ENCODE measurements at places on chromosomes 16 and 17.
A peak's percentile ranks its signal among the peaks of the same experiment; 100 is the strongest.

GRCh38 chr16:10787304-10787703 is 31.3 kb downstream of the TVP23A start:
- no peak overlapping the region for H3K4me3 ChIP-seq
- no peak overlapping the region for H3K27ac ChIP-seq
- no peak for DNase-seq
- H3K36me3 ChIP-seq = no peaks in the 10 kb centered on the region
- no peaks in the 10 kb centered on the region for H3K27me3 ChIP-seq

GRCh38 chr17:6786618-6787017 is 10.6 kb downstream of the FBXO39 start:
- no peaks in the 10 kb centered on the region for H3K36me3 ChIP-seq
- H3K4me1 ChIP-seq = no peaks in the 10 kb centered on the region
- peaks cover 86% of the 10 kb centered on the region for H3K27me3 ChIP-seq
- H3K27ac ChIP-seq = no peak overlapping the region
- no peak overlapping the region for H3K4me3 ChIP-seq

GRCh38 chr17:42386777-42387657 is 1.2 kb downstream of the STAT3 start:
- no peak for DNase-seq
- peaks cover 17% of the 10 kb centered on the region for H3K36me3 ChIP-seq
- peak overlapping the region; percentile 92 for H3K4me3 ChIP-seq
- H3K4me1 ChIP-seq = peaks cover 65% of the 10 kb centered on the region
- H3K27me3 ChIP-seq = no peaks in the 10 kb centered on the region
- peak overlapping the region; percentile 99 for H3K27ac ChIP-seq

DNA sequence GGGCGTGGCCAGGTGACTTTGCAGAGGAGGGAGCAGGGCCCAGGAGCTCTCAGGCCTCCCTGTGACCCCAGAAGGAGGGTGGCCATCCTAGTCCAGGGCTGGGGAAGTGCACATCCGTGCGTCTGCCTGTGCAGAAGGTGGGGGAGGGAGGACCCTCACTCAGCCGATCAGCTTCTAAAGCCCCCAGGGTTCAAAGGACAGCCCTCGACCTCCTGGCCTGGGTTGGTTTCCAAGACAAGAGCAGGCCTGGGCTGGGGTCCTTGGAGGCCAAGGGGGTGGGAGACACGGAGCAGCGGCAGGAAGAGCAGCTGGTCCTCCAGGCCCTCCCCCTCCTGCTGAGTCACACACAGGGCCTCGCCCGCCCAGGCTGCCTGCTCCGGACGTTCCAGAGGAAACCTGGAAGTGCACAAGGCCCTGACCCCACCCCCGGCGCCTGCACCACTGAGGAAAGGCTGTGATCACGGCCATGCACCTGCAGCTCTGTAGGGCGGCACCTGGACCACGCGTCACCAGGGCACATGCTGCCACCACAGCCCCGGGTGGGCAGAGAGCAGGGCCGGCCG is 67.1 kb upstream of the ZNF469 start:
- no peaks in the 10 kb centered on the region for H3K4me1 ChIP-seq
- no peak overlapping the region for H3K4me3 ChIP-seq
- peaks cover 3% of the 10 kb centered on the region for H3K27me3 ChIP-seq
- H3K36me3 ChIP-seq = peaks cover 5% of the 10 kb centered on the region

DNA sequence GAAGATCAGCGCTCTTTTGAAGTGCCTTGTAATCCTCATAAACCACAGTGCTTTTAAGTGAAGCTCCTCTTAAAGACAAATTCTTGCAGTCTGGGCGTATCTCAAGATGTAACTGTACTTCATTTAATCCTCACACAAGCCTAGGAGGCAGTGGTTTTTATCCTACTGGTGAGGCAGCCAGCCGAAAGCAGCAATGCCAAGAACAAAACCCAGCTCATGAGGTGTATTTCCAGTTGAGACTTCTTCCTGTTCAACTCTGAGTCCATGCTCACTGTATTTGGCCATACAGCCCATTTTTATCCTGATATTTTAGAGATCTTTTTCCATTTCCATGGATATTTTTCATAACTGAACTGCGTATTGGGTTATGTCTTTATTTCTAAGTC is 13.7 kb downstream of the CTRB2 start:
- H3K36me3 ChIP-seq = no peaks in the 10 kb centered on the region
- no peak for DNase-seq
- H3K27ac ChIP-seq = no peak overlapping the region
- peaks cover 9% of the 10 kb centered on the region for H3K27me3 ChIP-seq
- no peak overlapping the region for H3K4me3 ChIP-seq

- no peaks in the 10 kb centered on the region for H3K4me1 ChIP-seq
- DNase-seq = no peak
- H3K4me3 ChIP-seq = no peak overlapping the region
- no peak overlapping the region for H3K27ac ChIP-seq
- no peaks in the 10 kb centered on the region for H3K36me3 ChIP-seq
Observed at GRCh38 chr16:3013998-3014690, 1.4 kb downstream of the CLDN9 start.

DNA sequence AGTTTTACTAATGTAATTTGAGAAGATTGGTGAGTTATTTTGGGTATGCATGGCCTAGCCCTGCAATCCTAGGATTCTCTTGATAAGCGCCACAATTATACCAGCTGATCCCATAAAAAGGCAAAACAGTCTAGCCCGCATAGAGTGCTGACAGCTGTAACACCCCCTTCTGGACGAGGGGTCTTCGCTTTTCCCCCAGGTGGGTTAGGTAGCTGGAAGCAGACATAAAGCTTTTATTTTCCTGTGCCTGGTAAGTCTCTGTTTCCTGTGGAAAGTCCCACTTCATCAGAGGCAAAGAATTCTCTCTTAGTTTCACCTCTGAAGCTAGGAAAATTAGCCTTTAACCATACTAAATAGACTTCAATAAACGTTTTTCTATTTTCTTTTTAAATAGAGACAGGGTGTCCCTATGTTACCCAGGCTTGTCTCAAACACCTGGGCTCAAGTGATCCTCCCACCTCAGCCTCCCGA is 108.3 kb downstream of the YPEL2 start:
- no peaks in the 10 kb centered on the region for H3K36me3 ChIP-seq
- H3K4me1 ChIP-seq = peaks cover 47% of the 10 kb centered on the region
- H3K27ac ChIP-seq = no peak overlapping the region

DNA sequence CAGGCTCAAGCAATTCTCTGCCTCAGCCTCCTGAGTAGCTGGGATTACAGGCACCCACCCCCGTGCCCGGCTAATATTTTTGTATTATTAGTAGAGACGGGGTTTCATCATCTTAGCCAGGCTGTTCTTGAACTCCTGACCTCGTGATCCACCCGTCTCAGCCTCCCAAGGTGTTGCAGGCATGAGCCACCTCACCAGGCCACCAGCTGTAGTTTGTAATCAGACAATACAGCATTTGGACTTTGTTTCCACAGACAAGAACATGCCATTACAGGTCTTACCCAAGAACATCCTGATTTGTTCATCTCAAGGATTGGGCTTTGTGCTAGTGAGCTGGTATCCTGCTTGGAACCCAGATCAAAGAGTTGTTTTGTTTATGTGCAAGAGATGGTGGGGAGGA is 30.1 kb downstream of the C17orf100 start:
- H3K36me3 ChIP-seq = no peaks in the 10 kb centered on the region
- H3K4me1 ChIP-seq = peaks cover 9% of the 10 kb centered on the region

DNA sequence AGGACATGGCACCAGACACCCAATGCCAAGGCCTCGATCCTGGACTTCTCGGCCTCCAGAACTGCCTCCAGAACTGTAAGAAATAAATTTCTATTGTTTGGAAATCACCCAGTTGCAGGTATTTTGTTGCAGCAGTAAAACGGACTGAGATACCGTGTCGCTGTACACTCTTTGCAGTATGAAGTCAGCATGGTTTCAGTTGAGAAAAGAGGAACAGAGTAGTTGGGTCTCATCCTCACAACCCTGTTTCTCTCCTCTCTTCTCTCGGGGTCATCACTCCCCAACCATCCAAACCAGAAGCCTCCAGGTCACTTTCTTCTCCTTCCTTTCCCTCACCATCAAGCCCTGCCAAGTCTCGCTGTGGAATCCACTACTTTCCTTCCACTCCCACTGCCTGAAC is 77.8 kb downstream of the ADCY9 start:
- H3K4me3 ChIP-seq = no peak overlapping the region
- H3K27me3 ChIP-seq = no peaks in the 10 kb centered on the region

GRCh38 chr17:15946611-15947120 is 1.7 kb downstream of the ADORA2B start:
- H3K27me3 ChIP-seq = peaks cover 30% of the 10 kb centered on the region
- no peak for DNase-seq
- no peak overlapping the region for H3K27ac ChIP-seq
- H3K4me1 ChIP-seq = peaks cover 13% of the 10 kb centered on the region

- DNase-seq = no peak
- H3K36me3 ChIP-seq = no peaks in the 10 kb centered on the region
- no peaks in the 10 kb centered on the region for H3K27me3 ChIP-seq
- H3K4me1 ChIP-seq = peaks cover 15% of the 10 kb centered on the region
- H3K4me3 ChIP-seq = no peak overlapping the region
- H3K27ac ChIP-seq = no peak overlapping the region
Observed at GRCh38 chr16:17233318-17234002, 237.3 kb downstream of the XYLT1 start.

GRCh38 chr16:49366669-49367068 is 6.9 kb upstream of the C16orf78 start:
- peaks cover 13% of the 10 kb centered on the region for H3K4me1 ChIP-seq
- no peak overlapping the region for H3K4me3 ChIP-seq
- no peak overlapping the region for H3K27ac ChIP-seq

DNA sequence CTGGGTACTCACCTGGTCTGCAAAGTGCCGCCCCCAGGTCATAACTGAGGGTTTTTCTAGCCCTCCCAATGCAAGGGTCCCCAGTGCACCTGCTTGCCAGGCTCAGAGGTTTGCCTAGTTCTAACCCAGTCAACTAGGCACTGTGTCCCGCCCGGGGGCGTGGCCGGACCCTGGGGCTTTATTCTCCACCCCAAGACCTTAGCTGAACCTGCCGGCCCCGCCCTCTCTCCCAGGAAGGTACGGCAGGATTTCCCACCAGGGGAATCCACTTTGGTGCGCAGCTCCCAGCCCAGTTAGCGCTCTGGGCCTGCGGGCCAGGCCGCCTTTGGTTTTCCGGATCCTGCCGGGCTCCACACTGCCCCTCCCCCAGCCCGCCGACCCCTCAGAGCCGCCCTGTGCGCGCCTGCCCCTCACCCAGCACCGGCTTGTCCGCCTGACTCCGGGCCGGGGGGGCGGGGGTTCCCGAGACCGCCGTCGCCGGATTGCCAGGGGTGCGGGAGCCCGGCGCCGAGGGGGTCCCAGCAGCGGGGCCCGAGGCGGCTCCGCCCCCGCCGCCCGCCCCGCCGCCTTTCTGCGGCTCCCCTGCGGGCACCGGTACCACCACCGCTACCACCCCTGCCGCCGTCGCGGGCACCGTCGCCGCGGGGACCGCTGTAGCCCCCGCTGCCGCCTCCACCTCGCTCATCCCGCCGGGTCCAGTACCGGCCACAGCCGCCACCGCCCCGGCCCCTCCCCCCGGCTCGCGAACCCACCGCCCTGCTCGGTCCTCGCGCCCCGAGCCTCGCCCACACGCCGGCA is 424 bp downstream of the YBX2 start:
- peak overlapping the region; percentile 72 for H3K4me3 ChIP-seq
- peak; percentile 28 for DNase-seq

- H3K27me3 ChIP-seq = no peaks in the 10 kb centered on the region
- no peak overlapping the region for H3K4me3 ChIP-seq
- no peaks in the 10 kb centered on the region for H3K36me3 ChIP-seq
- no peaks in the 10 kb centered on the region for H3K4me1 ChIP-seq
- no peak for DNase-seq
Observed at GRCh38 chr16:63038397-63039106, 1002.3 kb upstream of the CDH8 start.

DNA sequence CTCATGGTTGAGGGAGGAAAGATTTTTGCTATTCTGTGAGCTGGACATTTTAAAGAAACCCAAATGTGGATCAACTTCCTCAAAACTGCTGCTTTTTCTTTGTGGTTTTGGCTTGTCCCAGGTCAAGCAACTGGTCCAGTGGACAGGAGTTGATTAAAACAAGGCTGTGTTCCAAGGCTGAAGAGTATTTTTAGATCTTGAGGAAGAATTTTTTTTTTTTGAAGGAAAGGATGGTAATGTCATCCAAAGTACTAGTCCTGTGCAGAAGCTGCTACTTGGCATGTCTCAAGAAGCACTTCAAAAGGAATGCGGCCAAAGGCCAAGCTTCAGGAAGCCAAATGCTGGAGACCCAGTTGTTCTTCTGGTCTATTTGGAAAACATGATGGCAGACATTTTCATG is 8.0 kb upstream of the MYH2 start:
- DNase-seq = no peak
- H3K27me3 ChIP-seq = peaks cover 8% of the 10 kb centered on the region
- no peaks in the 10 kb centered on the region for H3K36me3 ChIP-seq
- H3K4me1 ChIP-seq = no peaks in the 10 kb centered on the region
- H3K27ac ChIP-seq = no peak overlapping the region

- peaks cover 14% of the 10 kb centered on the region for H3K4me1 ChIP-seq
- H3K36me3 ChIP-seq = peaks cover 17% of the 10 kb centered on the region
- no peak overlapping the region for H3K27ac ChIP-seq
- no peaks in the 10 kb centered on the region for H3K27me3 ChIP-seq
- no peak overlapping the region for H3K4me3 ChIP-seq
Observed at GRCh38 chr16:24116989-24117388, 139.1 kb upstream of the CACNG3 start.

DNA sequence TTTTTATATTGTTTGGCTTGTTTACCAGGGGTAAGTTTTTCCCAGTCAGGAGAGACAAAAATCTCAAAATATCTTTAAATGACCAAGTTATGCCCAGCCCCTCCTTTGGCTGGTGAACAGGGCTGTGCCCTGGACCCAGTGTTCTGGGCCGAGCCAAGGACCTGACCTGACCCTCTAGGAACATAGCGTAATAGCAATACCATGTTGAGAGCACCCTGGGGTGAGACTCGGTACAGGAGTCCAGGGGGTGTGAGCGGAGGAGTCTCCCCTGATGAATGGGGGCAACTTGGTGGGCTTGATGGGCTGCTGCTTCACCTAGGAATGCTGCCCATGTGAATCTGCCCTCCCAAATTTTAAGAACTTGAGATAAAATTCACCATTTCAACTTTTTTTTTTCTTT is 47.4 kb downstream of the B9D1 start:
- no peak overlapping the region for H3K4me3 ChIP-seq
- DNase-seq = no peak
- H3K4me1 ChIP-seq = no peaks in the 10 kb centered on the region
- no peaks in the 10 kb centered on the region for H3K36me3 ChIP-seq

DNA sequence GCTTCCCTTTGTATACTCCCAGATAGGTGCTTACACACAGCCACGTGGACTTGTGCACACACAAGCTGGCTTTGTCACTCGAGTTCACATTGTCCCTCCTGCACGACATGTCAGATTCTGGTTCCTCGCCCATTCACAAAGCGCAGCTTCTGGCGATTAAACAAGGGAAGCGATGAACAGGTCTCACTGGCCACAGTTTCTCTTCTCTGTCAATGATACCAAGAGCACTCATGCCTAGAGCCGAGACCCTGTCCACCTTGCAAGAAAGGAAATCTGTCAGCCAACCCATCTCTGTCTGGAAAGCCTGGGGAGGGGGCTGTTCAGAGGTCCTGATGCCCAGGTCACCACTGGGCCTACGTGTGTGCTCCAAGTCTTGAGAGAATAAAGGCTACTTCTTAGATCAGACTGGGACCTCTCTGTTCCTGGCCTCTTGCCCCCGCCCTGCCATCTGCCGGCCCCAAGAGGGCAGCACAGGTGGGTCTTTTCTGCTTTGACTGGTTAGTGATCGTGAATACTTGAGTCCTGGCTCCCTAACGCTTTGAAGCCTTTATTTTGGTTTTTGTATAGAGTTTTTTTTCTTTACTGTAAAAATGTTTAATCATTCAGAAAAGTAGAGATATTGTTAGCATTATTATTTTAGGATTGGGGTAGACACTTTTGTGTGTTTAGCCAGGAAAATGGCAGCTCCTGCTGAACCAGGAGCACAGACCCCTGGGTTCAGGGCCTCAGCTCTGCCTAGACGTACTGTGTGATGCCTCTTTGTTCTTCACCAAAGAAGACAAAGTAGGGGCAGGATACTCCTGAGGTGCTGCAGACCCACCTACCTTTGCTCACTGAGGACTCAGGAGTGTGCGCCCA is 104.7 kb downstream of the MRM1 start:
- peak; percentile 34 for DNase-seq
- peaks cover 33% of the 10 kb centered on the region for H3K27me3 ChIP-seq
- peaks cover 6% of the 10 kb centered on the region for H3K4me1 ChIP-seq
